Thoracic aorta (tissue), 2 donors: ENCODE measurements at places on chromosomes 7 and 10.

GRCh38 chr10:29039091-29039490 lies 249.8 kb upstream of the LYZL1 start:
- no peak for DNase-seq

DNA sequence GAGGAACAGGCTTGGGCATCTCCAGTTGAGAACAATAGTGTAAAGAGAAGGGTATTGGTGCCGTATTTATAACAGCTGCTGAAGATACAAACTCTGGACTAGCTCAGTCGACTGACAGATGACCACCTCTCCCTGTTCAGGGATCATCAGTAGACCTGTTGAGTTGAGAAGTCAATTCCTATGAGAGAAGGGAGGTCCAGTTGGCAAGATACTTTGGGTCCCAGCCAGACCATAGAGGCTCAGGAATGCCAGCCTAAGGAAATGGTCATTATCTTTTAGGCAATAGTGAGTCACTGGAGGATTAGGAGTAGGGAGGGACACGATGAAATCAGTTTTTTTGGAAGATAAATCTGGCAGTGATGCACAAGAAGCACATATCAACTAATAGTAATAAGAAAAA lies 202.9 kb downstream of the TRIL start:
- no peak for DNase-seq

GRCh38 chr10:1420661-1421362 lies 316.5 kb downstream of the ADARB2 start:
- no peak for DNase-seq

- DNase-seq, result no peak
Observed at GRCh38 chr10:70093335-70093944, 39.2 kb downstream of the AIFM2 start.

DNA sequence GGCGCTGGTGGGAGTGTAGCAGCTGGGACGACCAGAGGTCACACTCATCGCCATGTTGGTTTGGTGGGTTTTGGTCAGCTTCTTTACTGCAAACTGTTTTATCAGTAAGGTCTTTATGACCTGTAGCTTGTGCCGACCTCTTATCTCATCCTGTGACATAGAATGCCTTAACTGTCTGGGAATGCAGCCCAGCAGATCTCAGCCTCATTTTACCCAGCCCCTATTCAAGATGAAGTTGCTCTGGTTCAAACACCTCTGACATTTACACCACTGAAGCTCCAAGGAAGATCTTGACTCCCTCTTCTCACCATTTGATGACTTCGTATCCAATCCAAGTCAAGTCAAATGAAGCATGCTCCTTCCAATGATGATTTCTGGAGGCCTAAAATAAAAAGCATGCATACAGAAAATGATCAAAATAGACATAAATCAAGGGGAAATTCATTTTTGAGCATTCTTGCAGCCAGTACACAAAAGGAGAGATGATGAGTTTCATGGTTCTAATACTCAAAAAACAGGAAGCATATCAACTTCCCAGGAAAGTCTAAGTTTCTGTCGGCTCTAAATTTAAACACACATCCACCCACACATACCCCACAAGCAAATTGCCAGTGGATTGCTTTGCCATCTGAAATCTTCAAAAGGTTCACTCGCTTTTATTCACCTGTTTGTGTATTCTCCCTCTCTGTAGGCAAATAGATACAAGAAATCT lies 2.4 kb upstream of the PSMG3 start:
- no peak for DNase-seq

DNA sequence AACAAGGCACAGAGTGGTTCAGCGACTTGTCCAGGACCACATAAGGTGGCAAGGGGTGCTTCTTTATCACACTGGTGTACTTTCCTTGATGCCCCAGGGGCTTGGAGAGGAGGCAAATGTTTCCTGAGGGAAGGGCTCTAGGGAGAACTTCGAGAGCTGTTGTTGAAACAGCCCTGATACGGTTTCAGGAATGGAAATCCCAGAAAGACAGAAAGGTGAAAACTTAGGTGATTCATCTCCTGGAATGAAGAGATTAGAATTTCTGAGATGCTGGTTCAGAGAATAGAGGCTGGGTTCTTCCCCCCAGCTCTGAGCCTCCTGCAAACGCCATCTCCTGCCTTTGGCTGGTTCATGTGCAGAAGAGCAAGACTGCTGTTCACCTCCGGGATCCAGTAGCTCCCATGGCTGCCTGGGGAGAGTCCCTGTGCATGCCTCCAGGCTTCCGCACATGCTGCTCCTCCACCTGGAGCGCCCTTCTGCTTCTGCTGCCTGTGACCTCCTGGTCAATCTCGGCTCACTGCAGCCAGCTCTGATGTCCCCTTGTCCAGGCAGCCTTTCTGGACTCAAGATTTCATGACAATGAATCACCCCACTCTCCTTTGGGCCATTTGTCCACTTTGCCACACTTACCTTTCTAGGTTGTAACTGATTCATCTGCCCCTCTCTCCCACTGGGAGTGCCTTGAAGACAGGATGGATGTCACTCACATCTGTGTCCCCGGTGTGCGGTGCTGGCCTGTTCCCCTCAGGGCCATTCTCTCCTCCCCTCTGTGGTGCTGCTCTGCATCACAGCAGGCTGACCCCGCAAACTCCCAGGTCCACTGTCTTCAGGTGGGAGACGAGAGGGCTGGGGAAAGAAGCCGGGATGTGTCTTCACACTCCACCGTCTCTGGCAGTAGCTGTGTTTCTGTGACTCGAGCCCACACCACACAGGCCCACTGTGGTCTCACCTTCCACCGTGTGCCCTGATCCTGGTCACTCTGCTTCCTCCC lies 3.6 kb upstream of the CDH23 start:
- DNase-seq, result no peak

DNA sequence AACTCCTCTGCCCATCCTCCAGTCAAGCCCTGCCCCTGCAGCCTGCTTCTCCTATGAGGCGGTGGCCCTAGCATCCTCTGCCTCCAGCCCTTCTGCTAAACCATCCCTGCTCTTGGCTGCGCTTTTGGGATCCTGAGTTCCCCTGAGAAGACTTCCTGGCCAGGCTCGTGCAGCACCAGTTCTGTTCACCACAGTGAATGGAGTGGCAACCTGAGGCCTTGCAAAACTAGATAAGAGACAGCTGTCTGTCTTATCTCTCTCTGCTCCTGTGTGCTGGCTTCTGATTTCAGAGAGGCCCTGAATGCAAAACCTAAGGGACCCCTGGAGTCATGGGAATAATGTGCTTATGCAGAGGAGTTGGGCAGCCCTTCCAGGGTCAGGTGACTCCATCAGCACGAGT lies 119.2 kb downstream of the TMEM178B start:
- no peak for DNase-seq

GRCh38 chr7:5838761-5839500 lies 41.7 kb upstream of the OCM start:
- DNase-seq, result no peak
